ENCODE measurements at places on chromosomes 11 and 22.

DNA sequence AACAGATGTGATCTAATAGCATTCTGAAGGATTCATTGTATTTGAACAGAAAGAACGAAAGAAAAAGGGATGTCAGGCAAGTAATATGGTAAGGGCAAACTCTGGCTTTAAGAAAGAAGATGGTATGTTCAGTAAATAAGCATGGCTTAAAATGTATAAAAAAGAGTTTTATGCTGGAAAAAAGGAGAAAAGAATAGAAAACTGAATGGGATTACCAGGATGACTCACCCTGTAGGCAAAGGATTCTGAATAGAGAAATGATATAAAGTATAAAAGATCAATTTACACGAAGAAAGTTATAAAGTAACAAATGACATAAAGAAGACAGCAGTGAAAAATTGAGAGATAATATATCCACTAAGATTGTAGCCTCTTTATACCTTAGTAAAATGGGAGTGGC is 4.5 kb downstream of the CCDC82 start:
- no peak for DNase-seq

GRCh38 chr11:62592146-62592815 is 958 bp upstream of the TUT1 start:
- no peak for DNase-seq

DNA sequence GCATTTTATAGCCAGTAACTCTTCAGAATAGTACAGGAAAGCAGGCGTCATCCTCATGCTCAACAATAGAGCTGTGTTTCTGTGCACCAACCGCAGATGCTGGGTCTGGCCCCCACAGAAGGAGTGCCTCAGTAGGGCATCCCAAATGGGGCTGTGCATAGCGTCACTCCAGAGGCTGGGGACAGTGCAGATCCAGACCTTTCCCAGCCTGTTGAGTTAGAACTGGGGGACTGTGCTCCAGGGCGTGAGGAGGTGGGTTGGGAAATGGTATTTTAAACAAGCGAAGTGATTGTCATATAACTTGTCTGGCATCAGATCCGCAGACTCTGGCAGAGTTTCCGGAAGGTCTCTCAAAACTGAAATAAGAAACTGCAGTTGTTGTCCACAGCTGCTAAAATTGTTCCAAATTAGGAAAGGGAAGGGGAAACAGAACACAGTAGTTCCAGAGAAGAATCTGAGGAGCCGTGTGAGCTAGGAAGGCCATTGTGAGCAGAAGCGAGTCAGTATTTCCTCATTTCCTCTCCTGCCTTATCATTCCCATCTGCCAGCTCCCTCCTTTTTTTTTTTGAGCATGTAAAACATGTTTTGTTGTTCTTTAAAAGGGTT is 52.2 kb downstream of the JAM3 start:
- no peak for DNase-seq

DNA sequence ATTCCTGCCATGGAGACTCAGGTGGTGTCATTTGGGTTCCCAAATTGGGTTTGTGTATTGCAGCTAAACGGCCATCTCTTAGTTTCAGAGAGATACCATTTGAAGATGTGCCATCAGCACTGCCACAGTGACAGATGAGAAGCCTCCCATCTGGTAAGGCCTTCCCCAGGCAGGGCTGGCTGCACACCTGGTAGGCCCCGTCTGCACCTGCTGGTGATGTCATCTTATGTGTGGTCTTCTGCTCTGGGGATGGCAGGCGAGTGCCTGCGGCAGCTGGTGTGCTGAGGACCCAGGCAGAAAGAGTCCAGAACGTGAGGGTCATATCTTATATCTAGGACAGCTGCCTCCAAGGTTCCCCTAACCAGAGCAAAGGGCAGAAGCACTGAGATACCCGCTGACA is 100.6 kb downstream of the CSNK2A3 start:
- no peak for DNase-seq

- no peak for DNase-seq
Measured at GRCh38 chr11:63802637-63803414, 10.4 kb upstream of the SPINDOC start.

DNA sequence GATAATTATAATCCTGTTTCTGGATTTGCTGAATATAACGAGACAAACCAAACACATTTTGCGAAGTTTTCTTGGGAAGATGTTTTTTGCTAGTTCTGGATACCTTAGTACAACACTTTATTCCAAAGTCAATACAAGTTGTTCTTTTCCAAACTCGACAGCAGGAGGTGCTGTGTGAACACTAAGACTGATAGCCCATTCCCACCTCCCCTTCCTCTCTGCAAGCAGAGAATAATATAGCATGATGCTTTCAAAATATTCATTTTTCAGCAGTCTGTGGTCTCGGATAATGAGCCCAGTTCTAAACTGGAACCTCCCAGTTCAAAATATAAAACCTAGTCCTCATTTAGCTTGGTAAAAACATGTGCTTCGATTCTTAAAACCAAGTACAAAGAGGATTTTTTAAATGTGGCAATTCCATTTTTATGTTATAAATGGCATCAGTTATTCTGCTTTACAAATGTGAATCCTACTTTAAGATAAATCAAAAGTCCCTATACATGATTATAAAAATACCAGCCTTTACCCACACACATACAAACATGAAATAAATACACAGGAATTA is 129.1 kb downstream of the DCDC1 start:
- no peak for DNase-seq

DNA sequence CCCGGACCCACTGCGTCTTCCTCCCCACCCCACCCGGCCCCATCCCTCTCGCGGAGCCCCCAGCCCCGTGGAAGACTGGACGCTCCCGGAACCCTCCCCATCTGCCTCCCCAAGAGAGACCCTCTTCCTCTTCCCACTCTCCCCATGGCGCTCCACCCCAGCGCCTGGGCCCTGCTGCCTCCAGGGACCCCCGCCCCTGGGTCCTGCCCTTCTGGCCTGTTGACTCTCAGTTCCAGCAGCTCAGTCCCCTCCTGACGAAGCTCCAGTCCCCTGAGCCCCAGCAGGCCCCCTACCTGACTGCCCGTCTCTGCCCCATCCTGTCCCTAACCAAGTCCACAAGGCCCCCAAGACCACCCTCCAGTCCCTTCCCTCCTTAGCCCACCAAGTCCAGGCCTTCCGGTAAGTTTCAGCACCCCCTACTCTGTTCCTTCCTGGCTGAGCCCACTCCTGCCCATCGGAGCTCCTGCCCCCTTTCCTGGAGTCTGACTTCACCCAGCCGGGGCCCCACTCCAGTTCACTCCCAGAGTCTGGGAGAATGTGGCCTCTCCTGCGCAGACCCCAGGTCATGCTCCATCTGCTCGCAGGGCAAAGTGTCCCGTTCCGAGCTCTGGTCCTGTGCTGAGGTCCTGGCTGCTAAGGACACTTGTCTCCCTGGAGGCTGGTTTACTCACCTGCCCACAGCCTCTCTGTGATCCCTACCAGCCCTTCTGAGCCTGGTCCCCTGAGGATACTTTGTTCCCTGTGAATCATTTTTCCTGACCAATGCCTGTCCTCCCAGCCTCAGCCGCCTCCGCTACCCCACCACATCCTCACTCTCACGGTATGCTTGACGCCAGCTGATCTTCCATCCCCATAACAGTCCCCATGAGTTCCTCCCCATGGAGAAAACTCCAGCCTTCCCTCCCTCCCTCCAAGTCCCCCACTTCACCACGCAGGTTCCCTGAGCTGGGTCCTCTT is 722 bp downstream of the IFITM10 start:
- DNase-seq = no peak

DNA sequence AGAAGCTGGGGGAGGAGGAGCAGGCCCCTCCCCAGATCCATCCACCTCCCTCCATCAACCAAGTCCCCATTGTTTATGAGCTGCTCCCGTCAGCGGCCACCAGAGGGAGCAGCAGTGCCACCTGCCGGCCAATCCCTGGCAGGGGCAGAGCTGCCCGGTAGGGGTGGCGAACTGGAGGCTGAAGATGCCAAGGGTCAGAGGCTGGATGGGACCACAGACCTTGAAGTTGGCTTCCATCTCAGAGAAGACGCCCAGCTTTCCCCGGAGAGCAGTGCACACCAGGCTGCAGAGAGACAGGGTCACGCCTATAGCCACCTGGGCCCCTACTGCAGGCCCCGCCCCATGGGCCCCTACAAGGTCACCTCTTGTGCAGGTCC is 3.6 kb downstream of the FIBP start:
- no peak for DNase-seq

GRCh38 chr11:76291576-76292526 is 85.5 kb upstream of the WNT11 start:
- no peak for DNase-seq

DNA sequence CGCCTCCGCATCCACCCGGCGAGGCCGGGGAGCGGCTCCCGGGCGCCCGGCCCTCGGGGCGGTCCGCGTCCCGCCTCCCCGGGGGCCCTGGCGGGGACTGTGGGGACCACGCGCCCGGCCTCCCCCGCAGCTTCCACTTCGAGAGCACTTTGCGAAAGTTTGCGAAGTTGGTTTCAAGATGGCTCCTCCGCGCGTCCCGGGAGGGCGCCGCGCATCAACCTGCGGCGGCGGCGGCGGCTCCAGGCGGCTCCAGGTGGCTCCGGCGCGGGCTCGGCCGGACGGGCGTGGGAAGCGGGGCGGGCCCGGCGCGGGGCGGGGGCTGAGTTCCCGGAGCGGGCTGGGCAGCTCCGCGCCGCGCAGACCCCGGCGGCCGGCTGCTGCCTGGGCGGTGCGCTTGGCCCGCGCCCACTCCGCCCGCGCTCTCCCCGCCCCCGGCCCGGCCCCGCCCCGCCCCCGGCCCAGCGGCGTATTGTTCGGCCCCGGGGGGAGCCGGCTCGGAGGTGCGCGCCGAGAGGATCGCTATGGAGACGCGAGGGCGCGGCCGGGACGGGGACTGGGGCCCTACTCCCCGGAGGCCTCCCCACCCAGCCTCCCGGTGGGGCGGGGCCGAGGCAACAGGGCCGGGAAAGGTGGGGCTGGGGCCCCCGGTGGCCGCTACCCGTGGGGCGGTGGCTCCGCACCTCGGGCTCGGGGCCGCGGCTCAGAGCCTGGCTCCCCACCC is at the start of gene CELSR1:
TSS of gene CELSR1 (minus strand) at position 396 of the 721 bp plus-strand sequence. CDS start 450 bp downstream, outside the sequence.
- no peak for DNase-seq

DNA sequence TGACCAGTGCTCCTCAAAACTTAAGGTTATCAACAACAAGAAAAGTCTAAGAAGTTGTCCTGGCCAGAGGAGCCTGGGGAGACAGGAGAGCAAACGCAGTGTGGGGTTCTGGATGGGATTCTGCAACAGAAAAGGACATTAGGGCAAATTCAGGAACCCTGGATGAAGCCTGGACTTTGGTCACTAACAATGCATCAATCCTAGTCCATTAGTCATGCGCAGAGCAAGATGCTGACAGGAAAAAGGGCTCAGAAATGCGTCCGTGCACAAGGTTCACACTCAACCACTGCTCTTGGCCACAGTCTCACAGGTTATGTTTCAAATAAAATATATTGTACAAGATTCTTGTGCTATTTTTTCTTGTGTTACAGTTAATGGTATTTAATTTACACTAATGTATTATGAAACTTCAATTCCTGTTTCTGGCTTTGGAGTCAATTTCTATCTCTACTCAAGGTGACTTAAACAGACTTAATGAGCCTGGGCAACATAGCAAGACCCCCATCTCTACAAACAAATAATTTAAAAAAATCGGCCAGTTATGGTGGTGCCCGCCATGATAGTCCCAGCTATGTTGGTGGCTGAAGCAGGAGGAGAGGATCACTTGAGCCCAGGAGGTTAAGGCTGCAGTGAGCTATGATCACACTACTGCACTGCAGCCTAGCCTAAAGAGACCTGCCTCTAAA is 13.6 kb downstream of the GNB1L start:
- DNase-seq = no peak

- no peak for DNase-seq
Measured at GRCh38 chr22:49574205-49574880, 253.3 kb downstream of the BRD1 start.

All from vagina (tissue), 2 donors.